ENCODE measurements at places on chromosomes 4 and X. TPM values are rescaled to one million over a fixed set of nuclear protein-coding genes. Genes with fewer than 3 reads are reported as not detected.

PRMT9 gene
- total RNA-seq, result 13.2 TPM

ASB9 gene
- 4.9 TPM for total RNA-seq

SLC6A14 gene
- not detected for total RNA-seq

PASD1 gene
- total RNA-seq, result not detected

ARHGAP4 gene
- total RNA-seq, result 14.9 TPM

GPR82 gene
- not detected for total RNA-seq

NPNT gene
- 0.32 TPM for total RNA-seq

PLS3 gene
- 419 TPM for total RNA-seq

BST1 gene
- total RNA-seq, result 154 TPM

TDO2 gene
- total RNA-seq, result not detected

GAGE12H gene
- total RNA-seq, result not detected

COL25A1 gene
- 0.16 TPM for total RNA-seq

ARL9 gene
- not detected for total RNA-seq

PNMA5 gene
- not detected for total RNA-seq

CLIC2 gene
- total RNA-seq, result 10.4 TPM

C4orf54 gene
- 0.06 TPM for total RNA-seq

GSX2 gene
- total RNA-seq, result not detected

HELT gene
- not detected for total RNA-seq

PHOX2B gene
- not detected for total RNA-seq

NDP gene
- not detected for total RNA-seq

SORCS2 gene
- not detected for total RNA-seq

RGN gene
- under 0.01 TPM for total RNA-seq

ABCG2 gene
- total RNA-seq, result 2.6 TPM

USP17L24 gene
- total RNA-seq, result not detected

TMEM47 gene
- total RNA-seq, result 14.2 TPM

HMGB3 gene
- total RNA-seq, result 23.5 TPM

PCSK1N gene
- total RNA-seq, result not detected

MORC4 gene
- total RNA-seq, result 8.1 TPM

TMEM187 gene
- total RNA-seq, result 7.2 TPM

CCDC110 gene
- total RNA-seq, result 0.94 TPM

SPON2 gene
- total RNA-seq, result 1.3 TPM

SH3RF1 gene
- total RNA-seq, result 11.1 TPM

EPGN gene
- total RNA-seq, result not detected

MAGEB2 gene
- total RNA-seq, result not detected

GATB gene
- 9.2 TPM for total RNA-seq

HAND2 gene
- not detected for total RNA-seq

FAM149A gene
- total RNA-seq, result 0.19 TPM

Measured in bladder microvascular endothelial cell (primary cell).